T1000 (cell line): ENCODE measurements at places on chromosomes 2 and 18.

DNA sequence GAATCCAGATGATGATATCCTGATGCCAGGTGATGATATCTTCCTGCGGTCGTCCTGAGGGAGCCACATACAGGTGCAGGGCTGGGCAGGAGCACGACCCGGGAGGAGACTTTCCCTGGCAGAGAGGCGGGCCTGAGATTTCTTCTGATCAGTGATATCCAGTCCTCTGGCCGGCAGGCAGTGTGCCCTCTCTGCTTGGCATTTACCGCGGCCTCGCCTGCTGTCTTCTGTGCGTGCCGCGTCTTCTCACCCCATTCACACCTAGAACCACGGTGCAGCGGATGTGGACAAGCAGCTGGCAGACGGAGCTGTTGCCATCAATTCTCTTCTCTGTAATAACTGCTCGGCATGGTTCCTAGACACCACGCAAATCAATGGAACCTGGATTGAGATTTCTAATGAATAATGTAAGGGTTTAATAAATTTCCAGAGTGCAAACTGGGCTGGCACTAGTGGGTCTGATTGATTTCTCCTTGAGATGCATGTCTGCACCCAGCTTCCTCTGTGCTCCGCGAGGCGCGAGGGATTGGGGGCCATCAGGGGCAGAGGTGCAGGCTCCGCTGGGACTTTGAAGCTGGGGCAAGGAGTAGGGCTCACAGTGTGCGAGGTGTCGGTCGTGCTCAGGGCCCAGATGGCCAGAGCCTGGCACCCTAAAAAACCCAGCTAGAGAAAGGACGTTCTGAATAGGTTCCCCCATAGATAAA, 208.9 kb upstream of the HDAC4 start:
- no peak for DNase-seq

- no peak for DNase-seq
Observed at GRCh38 chr2:53998834-53999233, 28.0 kb upstream of the PSME4 start.

- peak; percentile 66 for DNase-seq
Observed at GRCh38 chr18:23844991-23845680, 155.9 kb downstream of the LAMA3 start.

GRCh38 chr2:132437852-132438669, 21.5 kb downstream of the GPR39 start:
- no peak for DNase-seq

DNA sequence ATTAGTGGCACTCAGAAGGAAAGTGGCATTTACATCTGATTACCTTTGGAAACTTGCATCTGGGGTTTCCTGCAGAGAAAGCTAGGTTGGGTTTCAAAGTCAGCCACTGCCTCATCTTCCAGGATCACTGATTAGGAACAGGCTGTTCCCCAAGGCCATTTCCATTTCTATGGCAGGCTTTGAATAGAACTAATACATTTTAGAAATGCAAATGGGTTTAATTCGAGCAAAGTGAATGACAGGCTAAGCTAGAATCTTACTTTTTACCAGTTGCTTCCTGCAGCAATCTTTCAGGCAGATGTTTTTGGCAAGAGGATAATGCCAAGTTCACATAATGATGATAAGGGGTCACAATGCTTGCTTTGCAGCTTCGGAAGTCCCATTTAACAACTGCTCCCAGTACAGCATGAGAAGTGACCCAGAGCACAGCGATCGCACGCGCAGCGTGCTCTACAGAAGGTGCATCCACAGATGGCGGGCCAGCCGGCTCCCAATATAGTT, 336.7 kb downstream of the LPIN1 start:
- no peak for DNase-seq

DNA sequence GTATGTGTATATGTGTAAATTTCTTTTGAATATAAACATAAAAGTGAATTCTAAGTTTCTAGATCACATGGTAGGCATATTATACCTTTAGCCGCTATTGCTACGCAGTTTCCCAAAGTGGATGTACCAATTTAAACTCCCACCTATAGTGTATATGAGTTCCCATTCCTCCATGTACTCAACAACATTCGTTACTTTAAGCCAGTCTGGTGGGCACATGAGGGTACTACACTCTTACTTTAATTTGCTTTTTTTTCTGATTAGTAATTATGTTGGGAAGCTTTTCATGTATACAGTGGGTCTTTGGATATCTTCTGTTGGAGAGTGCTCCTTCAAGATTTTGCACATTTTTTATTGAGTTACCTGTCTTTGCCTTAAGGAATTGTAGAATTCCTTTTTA, 683.8 kb downstream of the ERBB4 start:
- DNase-seq: no peak

GRCh38 chr2:33167622-33168245, 221.0 kb downstream of the LTBP1 start:
- no peak for DNase-seq

DNA sequence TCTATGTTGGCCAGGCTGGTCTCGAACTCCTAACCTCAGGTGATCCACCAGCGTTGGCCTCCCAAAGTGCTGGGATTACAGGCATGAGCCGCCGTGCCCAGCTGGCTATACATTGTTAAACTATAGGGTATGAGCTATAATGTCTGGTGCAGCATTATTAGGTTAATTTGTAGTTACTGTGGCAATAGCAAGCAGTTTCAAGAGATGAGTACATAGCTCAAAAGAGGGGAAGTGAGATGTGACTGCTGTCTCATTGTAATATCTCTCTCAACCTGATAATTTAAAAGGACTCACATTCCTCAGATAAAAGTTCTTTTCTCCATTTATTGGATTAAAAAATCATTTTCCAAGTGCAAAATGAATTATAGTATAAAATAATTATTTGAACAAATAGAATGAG, 116.4 kb downstream of the INO80D start:
- no peak for DNase-seq

- DNase-seq: no peak
Observed at GRCh38 chr2:201890453-201890852, 84.1 kb downstream of the CDK15 start.

DNA sequence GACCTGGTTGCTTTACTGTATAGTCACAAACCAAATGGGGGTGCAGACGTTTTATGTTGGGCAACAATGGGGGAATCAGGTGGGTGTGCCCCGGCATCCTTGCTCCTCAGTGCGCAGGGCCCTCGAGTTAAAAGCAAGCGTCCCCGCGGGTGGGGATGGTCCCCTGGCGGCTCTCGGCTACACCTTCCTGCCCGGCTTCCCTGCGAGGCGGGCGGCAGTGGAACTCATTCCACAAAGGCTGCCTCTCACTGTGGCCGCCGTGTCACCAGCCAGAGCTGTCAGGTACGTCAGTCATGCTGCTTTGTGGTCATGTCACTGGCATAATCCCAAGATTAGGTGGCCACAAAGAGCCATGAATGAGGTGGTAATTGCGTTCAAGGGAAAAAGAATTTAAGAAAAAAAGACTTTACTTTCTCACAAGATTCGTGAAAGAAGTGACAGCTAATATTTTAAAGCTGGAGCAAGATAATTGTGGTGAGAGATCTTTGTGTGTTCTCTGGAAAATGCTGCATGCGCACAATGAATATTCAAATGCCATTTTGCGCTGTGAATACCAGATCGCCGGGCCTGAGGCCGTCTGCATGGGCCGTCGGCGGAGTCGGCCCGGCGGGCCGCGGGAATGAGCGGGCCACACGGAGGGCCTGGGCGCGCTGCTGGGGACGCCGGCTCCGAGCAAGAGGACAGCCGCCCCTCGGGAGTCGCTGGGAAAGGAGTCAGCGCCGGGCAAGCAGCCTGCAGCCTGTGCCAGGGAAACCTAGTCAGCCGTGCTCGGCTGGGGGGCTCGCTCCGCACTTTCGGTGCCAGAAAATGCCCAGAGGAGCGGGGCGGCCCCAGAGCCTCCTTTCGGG, 82.3 kb upstream of the LDLRAD4 start:
- DNase-seq: no peak
